HEK293T (cell line): ENCODE measurements at places on chromosomes 3 and 15.

- no peak for DNase-seq
These were observed 44.9 kb upstream of the TSEN2 start for GRCh38 chr3:12439161-12439940.

- peak; percentile 81 for DNase-seq
These were observed 61.8 kb downstream of the SLC12A8 start for GRCh38 chr3:125150525-125151441.

GRCh38 chr3:61146010-61146890, 105.0 kb downstream of the FHIT start:
- no peak for DNase-seq

DNA sequence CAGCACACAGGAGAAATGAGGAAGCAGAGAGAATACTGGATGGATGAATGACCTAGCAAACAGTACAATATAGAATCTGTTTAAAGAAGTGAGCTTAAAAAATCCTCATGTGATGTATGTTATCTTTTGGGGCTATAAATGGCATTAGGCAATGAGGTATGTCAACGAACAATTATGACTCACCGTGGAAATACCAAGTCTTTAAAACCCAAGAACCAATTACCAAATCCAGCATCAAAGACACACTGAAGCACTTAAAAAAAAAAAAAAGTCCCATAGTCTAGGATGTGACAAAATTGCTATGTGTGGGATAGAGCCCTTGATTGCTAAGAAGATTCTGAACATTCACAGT, 36.3 kb upstream of the HERC1 start:
- no peak for DNase-seq

GRCh38 chr15:69342460-69343076, 43.9 kb downstream of the PAQR5 start:
- no peak for DNase-seq

GRCh38 chr15:65981837-65982626, 112.7 kb downstream of the RAB11A start:
- peak; percentile 55 for DNase-seq

- no peak for DNase-seq
These were observed 31.5 kb upstream of the ADAMTS17 start for GRCh38 chr15:100373120-100373896.

DNA sequence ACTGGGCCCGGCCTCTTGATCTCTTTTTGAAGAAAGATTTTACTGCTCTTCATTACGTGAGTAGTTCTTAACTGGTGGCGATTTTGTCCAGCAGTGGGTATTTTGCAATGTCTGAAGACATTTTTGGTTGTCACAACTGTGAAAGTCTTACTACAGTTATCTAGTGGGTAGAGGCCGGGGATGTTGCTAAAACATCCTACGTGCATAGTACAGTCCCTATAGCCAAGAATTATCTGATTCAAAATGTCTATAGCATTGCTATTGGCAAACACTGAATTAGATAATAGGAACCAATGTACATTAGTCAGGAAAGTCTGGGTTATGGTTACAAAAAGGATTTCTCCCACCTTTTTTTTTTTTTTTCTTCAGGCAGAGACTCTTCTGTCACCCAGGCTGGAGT, 38.1 kb downstream of the FOXL2 start:
- no peak for DNase-seq

- no peak for DNase-seq
These were observed 263.6 kb upstream of the GOLGA6L4 start for GRCh38 chr15:83971992-83972391.
